ENCODE measurements at places on chromosomes 7 and 10.

GRCh38 chr10:129779126-129780111 lies 184.7 kb downstream of the EBF3 start:
- DNase-seq: no peak

DNA sequence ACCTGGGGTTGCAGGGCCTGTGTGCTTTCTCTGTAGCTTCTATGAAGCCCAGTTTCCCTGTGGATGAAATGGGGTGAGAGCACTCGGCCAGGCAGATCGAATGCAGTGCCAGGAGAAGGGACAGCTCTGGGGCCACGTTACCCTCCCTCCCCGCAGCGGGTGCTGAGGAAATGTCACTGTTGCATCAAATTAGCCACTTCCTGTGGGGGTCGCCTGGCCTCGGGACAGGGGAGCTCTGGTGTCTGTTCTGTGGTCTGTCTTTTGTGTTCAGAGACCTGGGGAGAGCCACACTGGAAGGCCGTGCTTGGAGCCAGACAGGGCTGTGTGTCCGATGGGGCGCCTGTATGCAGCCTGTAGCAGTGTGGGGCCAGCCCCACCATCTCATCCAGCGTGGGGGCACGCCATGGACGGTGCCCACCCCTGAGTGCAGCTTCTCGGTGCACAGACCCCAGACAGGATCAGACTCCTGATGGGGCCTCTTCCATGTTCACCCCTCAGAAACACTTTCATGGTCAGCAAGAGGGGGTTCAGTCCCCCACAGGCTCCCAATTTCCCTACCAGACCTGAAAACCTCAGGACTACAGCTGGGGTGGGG lies 13.6 kb downstream of the TTYH3 start:
- no peak for DNase-seq

GRCh38 chr10:35417795-35418194 lies 81.5 kb downstream of the CCNY start:
- DNase-seq: no peak

DNA sequence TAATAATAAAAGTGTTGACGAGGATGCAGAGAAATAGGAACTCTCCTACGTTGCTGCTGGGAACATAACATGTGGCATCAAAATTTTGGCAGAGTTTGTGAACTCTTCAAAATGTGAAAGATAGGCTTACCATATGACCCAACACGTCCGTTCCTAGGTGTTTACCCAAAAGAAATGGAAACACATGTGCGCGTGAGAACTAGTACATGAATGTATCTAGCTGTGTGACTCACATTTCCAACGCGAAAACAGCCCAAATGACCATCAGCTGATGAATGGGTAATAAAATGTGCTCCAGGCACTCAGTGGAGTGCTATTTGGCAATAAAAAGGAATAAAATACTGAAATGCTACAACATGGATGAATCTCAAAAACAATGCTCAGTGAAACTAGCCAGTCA lies 10.4 kb upstream of the ELFN1 start:
- DNase-seq: no peak

DNA sequence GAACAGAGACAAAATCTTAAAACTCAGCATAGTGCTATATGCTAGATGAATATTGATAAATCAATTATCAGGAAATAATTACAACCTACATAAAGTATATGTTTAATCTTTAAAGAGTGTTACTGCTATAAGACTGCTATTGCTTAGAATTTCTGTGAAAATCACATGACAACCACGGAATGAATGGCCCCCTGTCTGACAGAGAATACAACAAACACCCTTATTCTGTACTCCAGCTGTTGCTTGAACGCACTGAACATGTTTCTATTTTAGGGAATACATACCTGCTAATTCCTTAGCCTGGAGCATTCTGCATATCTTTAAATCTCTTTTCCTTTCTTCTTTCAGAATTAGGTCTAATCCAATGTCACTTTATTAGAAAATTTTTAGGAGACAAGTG lies 452.4 kb upstream of the PHF14 start:
- DNase-seq: no peak

DNA sequence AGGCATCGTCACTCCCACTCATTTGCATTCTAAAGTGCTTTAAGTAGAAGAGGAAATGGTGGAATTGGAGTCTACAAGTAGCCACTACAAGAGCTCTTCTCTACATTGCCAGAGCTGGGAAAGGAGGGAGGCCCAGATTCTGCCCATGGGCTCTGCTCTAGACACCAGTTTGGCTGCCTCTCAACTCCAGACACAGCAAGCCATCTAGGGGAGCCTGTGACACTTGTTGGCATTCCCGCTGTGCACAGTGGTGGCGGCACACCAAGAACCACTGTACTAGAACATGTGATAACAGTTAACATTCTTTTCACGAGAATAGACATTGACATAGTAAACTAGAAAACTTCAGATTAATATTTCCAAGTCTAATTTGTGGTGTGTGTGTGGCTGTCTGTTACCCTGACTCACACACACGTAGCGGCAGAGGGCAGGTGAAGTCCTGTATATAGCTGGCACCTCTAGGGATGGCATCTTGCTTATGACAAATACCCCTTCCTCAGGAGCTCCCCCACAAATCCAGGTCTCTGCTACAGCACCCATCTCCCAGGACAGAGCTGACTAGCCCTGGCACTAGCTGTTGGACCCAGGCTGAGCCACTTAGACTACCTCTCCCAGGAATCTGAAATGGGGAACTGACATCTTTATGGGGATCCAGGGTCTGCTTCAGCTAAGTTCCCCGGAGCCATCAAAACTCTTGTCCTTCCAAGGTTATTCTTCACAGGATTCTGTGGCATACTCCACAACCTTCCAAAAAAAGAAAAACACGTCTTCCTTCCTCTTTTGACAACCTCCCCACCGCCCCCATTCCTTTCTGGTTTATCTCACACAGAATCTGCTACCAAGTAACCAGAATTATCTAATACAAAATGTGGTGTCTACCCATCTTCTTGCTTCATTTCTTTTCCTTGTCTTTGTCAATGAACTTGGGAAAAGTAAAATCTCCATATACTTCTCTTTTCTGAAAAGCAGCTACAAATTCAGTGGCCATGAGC lies 54.7 kb upstream of the MRLN start:
- no peak for DNase-seq

DNA sequence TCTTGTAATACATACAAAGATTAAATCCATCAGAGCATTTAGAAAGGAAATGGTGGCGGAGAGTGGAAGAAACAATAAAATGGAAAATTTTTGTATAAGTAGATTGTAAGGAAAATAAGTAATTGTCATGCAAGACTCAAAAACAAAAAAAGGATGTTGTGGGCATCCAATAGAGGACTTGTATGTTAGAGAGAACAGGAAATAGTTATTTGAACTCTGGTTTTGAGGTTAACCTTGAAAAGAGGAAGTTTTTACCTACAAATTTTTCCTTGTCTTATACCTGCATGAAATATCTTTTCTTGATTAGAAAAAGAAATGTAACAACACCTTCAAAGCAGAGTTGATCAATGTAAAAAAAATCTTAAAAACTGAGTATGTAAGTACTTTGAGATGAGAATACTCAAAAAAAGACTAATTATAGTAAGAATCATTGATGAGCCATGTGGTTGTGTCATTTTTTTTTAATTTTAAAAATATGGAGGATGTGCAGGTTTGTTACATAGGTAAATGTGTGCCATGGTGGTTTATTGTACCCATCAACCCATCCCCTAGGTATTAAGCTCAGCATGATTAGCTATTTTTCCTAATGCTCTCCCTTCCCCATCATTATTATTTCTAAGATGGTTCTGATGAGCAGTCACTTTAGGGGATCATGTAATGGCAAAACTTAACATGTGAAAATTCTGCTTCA lies 11.9 kb downstream of the TMEM106B start:
- no peak for DNase-seq

- DNase-seq: no peak
These were observed 108.6 kb downstream of the TMEM130 start for GRCh38 chr7:98761225-98761624.

- DNase-seq: no peak
These were observed 125.8 kb downstream of the DOCK4 start for GRCh38 chr7:112080441-112080840.

DNA sequence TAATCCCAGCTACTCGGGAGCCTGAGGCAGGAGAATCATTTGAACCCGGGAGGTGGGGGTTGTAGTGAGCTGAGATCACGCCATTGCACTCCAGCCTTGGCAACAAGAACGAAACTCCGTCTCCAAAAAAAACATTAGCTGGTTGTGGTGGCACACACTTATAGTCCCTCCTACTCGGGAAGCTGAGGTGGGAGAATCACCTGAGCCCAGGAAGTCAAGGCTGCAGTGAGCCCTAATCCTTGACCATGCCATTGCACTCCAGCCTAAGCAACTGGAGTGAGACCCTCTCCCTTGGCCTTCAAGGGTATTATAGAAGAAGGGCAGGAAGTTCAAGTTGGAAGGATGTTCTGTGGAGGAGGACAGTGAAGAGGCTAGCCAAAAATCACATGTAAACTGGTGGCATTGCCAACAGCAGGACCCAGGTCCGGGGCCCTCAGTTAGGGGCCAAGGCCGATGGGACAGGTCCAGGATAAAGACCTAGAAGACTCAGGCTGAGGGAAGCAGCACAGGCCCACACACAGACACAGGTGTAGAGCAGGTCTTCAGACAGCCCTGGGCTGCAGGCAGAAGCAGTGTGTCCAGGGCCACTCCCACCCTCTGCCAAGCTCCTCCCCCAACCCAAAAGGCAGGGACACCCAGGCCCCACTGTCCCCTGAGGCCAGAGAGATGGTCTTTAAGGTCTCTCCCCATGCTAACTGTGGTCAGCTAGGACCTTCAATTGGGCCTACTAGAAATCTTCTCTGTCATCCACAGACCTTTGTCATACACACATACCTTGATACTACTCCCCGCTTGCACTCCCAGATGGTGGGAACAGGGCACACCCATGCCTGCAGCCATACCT lies 8.4 kb upstream of the SAMD8 start:
- no peak for DNase-seq

- DNase-seq: no peak
These were observed 40.3 kb upstream of the SH2D4B start for GRCh38 chr10:80497187-80498077.

- DNase-seq: peak; percentile 68
These were observed 2.0 kb upstream of the LZTS2 start for GRCh38 chr10:100997360-100998182.

DNA sequence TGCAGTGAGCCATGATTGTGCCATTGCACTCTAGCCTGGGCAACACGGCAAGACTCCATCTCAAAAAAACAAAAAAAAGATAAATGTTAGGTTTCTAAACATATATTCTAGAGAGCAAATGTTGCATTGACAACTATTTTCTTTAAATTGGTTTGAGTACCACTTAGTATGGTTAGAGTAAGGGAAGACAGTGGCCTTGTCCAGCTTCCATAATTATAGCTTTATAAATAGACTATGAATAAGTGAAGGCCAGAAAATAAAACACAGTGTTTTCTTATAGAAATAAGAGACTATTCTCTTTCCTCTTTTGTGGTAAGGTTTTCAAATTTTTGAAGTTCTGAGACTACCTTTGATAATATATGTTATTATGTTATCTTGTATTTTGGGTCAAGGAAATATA lies 50.5 kb downstream of the EXOC4 start:
- no peak for DNase-seq

DNA sequence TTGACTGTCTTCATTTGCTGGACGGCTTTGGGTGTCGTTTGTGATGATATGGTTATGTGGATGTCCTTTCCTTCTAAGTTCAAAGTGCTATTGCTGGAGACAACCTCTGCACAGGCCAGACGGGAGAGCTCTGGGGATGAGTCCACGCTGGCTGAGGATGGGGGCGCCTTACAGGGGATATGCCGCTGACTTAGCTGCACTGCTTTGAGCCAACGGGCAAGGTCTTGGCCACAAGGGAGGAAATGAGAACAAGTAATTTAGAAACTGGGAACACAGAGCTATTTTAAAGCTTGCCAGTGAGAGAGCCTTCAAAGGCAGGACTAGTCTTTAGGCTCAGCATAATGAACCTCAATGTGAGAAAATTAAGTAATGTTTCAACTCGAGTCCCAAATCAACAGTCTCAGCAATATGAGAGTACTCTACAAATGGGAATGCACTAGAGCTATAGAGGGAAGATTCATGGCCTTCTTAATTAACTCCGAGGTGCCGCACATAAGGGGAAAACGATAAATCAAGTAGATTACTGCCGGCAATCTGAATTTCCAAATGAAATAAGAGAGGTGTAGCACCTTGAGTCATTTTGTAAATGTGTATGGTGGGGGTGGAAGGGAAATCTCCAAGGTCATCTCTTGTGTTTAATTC lies 209.3 kb downstream of the JAZF1 start:
- no peak for DNase-seq

GRCh38 chr10:24292304-24293293 lies 83.7 kb downstream of the KIAA1217 start:
- no peak for DNase-seq

DNA sequence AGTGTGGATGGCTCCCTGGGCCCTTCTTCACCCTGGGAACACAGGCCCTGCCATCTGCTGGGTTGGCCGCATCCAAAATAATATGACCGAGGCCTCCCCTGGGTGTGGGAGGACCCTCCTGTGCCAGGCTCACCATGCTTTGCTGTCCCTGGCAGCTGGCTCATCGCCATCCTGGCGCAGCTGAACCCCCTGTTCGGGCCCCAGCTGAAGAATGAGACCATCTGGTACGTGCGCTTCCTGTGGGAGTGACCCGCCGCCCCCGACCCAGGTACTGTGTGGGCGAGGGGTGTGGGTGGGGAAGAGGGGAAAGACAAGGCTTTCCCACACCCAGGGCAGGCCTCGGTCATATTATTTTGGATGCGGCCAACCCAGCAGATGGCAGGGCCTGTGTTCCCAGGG lies 4.8 kb downstream of the ATP6V0E2 start:
- no peak for DNase-seq

GRCh38 chr7:151274936-151275812 lies 26.7 kb upstream of the SMARCD3 start:
- no peak for DNase-seq

Measured in stimulated activated CD4-positive, alpha-beta T cell treated with anti-CD3 and anti-CD28 coated beads, Interleukin-1b, Interleukin-23, amount 100 ng/mL, for 48 hours (primary cell).